Spinal cord (tissue), 10 donors: ENCODE measurements at places on chromosomes 12 and 14. TPM values are rescaled to one million over a fixed set of nuclear protein-coding genes. Genes with fewer than 3 reads are reported as not detected.

The PLEKHG7 gene
- polyA plus RNA-seq: not detected

GRCh38 chr14:27929797-27930347 lies 836.7 kb upstream of the FOXG1 start:
- no peak for DNase-seq

The EDDM3A gene
- not detected for polyA plus RNA-seq

The RAD51AP1 gene
- polyA plus RNA-seq: 12.6 TPM

The ACVRL1 gene
- polyA plus RNA-seq: 19.4 TPM

The P2RX7 gene
- polyA plus RNA-seq: 18.0 TPM

The PYGL gene
- 21.8 TPM for polyA plus RNA-seq

The AGAP2 gene
- polyA plus RNA-seq: 109 TPM

- DNase-seq: no peak
These were observed 29.6 kb downstream of the IFT43 start for GRCh38 chr14:76015191-76015590.

DNA sequence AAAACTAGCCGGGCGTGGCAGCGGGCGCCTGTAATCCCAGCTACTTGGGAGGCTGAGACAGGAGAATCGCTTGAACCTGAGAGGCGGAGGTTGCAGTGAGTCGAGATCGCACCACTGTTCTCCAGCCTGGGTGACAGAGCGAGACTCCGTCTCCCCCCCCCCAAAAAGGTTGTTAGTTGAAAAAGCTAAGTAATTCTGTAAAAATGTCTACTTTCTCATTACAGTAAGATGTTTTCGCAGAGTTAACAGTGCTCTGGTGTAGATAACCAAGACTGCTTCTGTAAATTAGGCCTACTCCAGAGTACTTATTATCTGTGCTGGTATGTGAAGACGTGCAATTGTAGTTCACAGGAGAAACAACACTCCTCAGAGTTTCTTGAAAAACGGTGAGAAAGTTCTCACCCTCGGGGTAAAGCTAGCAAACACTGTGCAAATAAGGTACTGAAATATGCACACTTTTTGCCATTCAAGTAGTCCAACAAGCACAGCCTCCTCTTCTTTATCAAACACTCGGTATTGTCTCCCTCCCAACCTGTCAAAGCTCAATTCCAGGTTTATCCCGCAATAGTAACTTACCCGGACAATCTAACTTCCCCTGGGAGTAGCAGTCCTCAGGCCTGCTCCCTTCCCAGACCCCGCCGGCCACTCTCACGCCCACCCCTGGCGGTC lies 974 bp downstream of the BTBD7 start:
- DNase-seq: peak; percentile 6

- DNase-seq: no peak
These were observed 228.0 kb downstream of the MON2 start for GRCh38 chr12:62694632-62695031.

The CLIP1 gene
- 52.2 TPM for polyA plus RNA-seq

The DLGAP5 gene
- polyA plus RNA-seq: 8.7 TPM

DNA sequence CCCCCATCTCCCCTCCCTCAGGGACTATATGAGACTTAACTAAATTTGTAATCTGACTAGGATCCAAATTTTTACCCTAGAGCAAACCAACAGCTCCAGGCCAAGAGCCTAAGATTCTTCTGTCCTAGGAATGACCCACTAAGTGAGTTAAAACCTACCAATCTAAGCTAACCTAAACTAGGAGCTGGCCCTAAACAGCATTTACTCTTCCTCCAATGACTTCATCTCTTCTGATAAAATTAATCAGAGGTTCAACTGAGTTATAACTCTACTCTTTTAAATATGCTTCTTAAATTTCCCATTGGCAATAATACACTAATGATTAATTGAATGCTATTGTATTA lies 39.9 kb upstream of the TMPO start:
- DNase-seq: no peak

- DNase-seq: no peak
These were observed 52.3 kb downstream of the KCNK10 start for GRCh38 chr14:88270776-88271175.

The CLBA1 gene
- 16.8 TPM for polyA plus RNA-seq

GRCh38 chr14:68795597-68796417 lies 2.9 kb upstream of the ZFP36L1 start:
- DNase-seq: peak; percentile 73

The AMIGO2 gene
- 12.6 TPM for polyA plus RNA-seq
